ENCODE measurements at places on chromosomes 12 and 14.
A peak's percentile ranks its signal among the peaks of the same experiment; 100 is the strongest.

DNA sequence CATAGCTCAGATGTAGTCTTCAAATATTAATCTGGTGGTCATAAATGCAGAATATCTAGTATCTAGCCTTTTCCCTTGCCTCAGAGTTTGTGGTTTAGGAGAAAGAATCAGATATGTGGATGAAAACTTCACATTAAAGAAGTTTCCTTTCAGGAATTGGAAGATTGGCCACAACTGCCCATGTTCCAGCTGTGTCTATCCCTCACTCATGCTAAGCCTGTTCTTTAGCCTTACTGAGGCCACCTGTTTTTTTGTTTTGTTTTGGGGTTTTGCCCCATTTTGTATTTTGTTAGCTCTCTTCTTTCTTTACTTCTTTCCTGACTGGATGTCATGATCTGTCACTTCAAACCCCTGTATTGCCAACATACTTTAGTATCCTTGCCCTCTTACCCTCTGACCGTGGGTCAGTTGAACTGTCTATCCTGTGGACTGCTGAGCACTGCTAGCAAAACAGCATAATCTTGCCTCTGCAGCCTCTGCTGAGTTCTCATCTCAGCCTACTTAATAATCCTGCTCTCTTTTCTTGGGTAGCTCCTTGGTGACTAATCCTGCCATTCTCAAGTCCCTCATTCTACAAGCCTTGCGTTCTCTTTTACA lies 22.0 kb upstream of the CCT2 start:
- no peak for DNase-seq

- DNase-seq: no peak
These were observed 121.6 kb downstream of the SCARB1 start for GRCh38 chr12:124742111-124742510.

GRCh38 chr12:133234971-133235370 lies 706 bp downstream of the ANHX start:
- DNase-seq: no peak

DNA sequence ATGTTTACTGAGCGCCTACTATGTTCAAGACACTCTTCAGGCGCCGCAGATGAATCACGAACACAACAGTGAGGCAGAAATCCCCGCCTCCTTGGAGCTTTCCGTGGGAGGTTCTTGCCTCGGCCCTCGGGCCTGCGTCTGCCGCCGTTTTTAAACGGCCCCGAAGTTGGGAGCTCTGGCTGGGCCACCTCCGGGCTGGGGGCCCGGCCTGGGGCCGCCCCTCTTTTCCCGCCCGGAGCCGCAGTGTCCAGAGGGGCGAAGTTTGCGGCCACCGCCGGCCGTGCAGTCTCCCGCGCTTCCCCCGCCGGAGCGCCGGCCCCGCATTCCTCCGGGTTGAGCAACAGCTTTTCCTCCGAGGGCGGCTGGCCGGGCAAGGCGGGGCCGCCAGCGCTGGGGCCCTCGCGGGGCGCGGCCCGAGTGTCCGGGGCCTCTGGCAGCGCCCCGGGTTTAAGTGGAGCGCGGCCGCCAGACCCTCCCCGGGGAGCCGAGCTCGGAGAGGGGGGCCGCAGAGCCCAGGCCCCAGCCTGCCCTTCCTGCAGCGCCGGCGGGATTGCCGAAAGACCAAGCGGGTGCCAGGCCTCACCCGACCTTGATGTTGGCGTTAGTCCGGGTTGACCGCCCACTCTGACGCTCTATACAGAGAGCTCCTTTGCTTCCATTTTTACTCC lies 18.7 kb upstream of the CTDSP2 start:
- DNase-seq: peak; percentile 92

DNA sequence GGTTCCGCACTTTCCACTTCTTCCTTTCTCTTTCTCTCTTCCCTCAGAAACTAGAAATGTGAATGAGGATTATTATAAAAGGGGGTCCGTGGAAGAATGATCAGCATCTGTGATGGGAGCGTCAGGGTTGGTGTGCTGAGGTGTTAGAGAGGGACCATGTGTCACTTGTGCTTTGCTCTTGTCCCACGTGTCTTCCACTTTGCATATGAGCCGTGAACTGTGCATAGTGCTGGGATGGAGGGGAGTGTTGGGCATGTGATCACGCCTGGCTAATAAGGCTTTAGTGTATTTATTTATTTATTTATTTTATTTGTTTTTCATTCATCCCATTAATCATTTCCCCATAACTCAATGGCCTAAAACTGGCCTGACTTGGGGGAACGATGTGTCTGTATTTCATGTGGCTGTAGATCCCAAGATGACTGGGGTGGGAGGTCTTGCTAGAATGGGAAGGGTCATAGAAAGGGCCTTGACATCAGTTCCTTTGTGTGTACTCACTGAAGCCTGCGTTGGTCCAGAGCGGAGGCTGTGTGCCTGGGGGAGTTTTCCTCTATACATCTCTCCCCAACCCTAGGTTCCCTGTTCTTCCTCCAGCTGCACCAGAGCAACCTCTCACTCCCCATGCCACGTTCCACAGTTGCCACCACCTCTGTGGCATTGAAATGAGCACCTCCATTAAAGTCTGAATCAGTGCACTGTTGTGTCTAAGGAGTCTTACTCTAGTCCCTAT lies 4.6 kb upstream of the ATN1 start:
- no peak for DNase-seq

- DNase-seq: peak; percentile 50
These were observed 575 bp downstream of the NAA30 start for GRCh38 chr14:57390806-57391516.

- no peak for DNase-seq
These were observed 3.5 kb upstream of the HOXC6 start for GRCh38 chr12:54024581-54025305.

GRCh38 chr12:5008661-5009060 lies 35.0 kb upstream of the KCNA5 start:
- DNase-seq: no peak

DNA sequence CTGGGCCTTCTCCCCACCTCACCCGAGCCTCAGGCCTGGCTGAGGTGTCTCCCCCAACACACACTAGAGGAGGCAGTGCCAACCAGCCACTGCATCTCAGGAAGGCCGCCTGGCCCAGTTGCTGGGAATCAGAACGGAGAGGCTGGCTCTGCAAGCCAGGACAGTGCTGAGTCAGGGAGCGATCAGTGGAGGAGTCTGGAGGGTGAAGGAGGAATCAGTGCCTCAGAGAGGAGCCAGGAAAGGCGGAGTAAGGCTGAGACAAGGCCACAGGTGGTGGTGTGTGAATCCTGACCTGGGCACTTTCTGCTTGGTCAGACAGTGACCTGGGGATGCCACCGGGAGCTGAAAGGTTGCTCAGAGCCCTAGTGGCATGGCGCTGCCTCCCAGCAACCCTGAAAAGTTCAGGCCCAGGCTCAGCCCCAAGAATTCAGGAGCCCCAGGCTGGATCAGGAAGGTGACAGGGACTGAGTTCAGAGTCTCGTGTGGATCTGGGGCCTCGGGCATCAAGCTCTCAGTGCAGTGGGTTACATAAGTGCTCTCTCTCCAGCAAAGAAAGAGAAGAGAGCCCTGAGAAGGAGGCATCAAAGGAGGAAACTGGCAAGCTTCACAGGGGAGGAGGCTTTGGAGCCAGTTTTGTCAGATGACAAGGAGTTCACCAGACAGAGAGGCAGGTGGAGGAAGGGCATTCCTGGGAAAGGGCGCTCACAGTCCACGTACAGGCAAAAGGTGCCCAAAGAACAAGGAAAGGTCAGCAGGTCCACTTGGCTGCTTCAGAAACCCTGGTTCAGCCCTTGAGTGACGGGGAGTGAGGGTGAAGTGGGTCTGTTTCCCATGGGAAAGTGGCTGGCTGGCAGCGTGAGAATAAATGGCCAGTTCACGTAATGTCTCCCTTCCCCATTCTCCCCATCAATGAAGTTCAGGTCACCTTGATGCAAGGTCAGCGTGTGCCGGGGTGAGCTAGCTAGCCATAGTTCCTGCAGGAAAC lies 87.8 kb downstream of the ZFP36L1 start:
- no peak for DNase-seq
